ENCODE measurements at places on chromosomes 4 and X.

GRCh38 chrX:7927259-7928167 is at the start of gene PNPLA4:
TSS of gene PNPLA4 (minus strand) at chrX:7927413. CDS start at chrX:7926119, 1,294 bp downstream.
- peak; percentile 75 for DNase-seq

DNA sequence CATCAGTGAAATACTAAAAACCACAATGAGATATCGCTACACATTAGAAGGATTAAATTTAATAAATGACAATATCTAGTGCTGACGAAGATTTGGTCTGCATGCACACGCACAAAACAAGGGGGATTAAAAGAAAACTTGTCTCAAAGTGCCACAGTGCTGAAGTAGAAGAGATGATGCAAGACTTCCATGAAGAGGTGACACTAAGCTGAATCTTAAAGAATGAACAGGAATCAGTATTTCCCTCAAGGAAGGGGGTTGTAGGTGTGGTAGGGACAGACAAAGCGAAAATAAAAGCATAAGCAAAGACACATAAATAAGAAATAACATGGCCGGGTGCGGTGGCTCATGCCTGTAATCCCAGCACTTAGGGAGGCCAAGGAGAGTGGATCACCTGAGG is 33.5 kb downstream of the CNOT6L start:
- DNase-seq = no peak

GRCh38 chrX:14698790-14699189 is 169.5 kb downstream of the GLRA2 start:
- no peak for DNase-seq

DNA sequence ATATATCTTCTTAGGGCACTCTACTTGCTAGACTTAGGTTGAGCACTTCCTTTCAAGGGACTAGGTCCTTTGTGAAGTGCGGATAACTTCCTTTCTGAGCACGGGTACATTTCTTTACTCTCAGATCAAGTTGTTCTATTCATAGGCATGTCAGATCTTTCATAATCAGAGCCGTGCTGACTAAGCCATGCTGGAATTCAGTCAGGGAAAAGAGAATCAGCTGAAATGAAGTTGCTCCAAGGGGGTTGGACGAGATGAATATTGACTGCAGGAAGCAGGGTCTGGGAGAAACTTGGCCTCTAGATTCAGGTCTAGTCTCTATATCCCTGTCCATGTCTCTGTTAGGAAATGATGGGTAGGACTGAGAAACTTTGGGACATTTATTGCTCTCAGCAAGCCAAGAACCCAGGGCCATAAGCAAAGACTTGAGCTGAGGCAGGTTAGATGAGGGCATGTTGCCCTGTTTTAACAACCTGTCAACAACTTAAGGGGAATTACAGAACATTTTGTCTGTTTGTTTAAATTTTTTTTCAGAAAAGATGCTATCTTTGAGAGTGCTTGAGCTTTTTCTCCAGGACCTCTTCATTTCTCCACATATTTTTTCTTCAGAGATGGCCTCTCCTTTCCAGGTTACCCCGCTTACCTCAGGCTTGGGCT is 28.3 kb downstream of the AREG start:
- no peak for DNase-seq

Measured in activated CD4-positive, alpha-beta T cell treated with anti-CD3 and anti-CD28 coated beads, Interleukin-2, amount 50 U/mL, for 1 hour (primary cell).